ENCODE measurements at places on chromosomes 7 and 10.
A peak's percentile ranks its signal among the peaks of the same experiment; 100 is the strongest.

- no peak for DNase-seq
Observed at GRCh38 chr10:107028236-107028635, 136.3 kb downstream of the SORCS1 start.

DNA sequence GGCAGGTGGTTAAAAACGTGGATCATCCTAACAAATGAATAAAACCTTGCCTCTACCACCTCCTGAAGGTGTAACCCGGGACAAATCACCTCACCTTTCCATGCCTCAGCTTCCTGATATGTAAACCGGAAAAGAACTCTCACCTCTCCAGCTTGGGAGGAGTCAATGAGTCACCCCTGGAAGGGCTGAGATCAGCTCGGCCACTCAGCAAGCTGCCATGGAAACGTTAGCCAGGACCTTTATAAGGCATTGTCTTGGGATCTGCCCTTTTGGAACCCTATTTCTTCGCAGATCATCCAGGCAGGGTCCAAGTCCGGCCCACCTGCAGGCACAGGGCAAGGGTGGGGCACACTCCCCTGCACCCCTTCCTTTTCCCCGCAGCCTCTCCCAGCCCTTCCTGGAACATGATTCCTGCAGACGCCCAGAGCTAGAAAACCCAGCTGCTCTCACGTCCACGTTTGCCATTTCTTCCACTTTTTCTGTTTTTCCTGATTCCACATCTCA is 81.6 kb upstream of the PFKP start:
- DNase-seq: no peak

DNA sequence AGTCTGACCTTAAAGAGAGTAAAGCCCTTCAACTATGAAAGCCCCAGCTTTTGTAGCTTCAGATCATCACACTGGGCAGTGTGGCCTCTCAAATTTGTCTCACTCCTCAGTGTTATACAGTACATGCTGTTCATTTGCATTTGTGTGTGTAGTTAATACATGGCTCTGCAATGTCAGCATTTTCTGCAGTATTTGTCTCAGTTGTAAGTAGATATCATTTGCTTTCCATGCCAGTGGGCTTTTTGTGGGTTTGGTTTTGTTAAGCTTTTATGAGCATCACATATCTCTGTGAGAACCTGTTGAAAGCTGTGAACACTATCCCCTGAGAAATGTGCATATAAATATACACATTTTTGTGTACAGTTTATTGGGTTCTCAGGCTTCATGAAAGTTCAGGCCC is 57.0 kb downstream of the ZNF277 start:
- DNase-seq: no peak

DNA sequence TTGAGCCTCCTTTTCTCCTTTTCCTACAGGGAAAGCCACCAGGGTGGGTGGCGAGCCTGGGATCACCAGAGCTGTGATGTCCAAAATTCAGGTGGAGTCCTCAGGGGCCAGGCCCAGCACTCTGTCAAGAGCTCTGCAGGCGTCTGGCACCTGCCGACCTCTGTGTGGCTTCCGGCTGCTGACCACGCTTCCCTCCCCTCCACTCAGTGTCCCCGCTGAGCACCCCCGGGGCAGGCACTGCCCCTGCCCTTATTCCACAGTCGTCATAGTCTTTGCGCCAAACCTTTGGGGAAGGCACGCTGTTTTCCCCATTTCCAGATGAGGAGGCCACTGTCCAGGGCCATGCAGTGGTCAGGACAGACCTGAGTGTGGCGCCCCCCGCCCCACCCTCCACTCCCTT is 7.5 kb downstream of the MTG1 start:
- no peak for DNase-seq

GRCh38 chr7:4307316-4308204 is 374.5 kb upstream of the FOXK1 start:
- DNase-seq: peak; percentile 45

DNA sequence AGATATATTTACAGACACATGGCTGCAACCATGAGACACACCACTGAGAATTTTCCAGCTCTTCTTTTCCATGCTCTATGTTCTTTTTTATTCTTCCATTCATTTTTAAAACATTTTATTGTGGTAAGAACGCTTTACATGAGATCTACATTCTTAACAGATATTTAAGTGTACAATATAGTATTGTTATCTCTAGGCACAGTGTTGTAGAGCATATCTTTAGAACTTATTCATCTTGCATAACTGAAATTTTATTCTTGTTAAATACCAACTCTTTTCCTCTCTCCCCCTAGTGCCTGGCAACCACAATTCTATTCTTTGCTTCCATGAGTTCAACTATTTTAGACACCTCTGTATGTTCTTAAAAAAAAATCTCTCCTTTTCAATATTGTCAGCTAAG is 67.1 kb upstream of the HABP2 start:
- DNase-seq: no peak

DNA sequence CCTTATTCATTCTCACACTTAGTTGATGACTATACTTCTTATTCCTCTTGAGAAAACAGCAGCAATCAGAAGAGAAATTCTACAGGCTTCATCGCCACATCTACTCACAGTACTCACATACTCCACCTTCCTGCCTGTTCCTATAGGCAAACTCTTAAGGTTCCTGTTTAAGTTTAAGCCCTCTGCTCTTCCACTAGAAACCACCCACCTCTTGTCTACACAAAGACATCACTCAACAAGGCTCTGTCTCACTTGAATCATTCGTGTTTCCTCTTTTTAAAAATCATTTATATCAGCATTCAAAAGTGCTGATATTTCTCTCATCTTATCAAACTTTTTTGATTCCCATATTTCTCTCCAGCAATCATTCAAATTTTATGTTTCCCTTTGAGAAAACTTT is 85.5 kb upstream of the ADO start:
- DNase-seq: no peak

GRCh38 chr10:62056219-62056618 is 154.7 kb downstream of the ARID5B start:
- no peak for DNase-seq

- no peak for DNase-seq
Observed at GRCh38 chr10:100043344-100043743, 33.6 kb upstream of the DNMBP start.

DNA sequence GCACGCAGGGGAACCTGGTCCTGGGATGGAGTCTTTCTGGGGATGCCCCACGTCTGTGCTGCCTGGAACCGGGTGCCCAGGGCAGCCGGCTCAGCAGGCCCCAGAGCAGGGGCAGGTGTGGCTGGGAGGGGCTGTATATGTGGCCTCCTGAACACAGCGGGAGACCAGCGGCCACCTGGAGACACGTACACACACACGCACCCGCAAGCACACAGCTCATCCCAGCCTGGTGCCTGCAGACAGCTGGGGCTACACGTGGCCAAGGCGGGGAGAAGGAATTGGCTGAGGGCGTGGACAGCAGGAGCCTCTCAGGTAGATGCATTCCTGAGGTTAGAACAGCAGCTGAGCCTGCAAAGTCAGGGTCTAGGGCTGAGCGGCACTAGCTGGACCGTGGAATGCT is 14.0 kb downstream of the ADAM8 start:
- no peak for DNase-seq

GRCh38 chr7:126979722-126980121 is 273.0 kb downstream of the GRM8 start:
- no peak for DNase-seq

DNA sequence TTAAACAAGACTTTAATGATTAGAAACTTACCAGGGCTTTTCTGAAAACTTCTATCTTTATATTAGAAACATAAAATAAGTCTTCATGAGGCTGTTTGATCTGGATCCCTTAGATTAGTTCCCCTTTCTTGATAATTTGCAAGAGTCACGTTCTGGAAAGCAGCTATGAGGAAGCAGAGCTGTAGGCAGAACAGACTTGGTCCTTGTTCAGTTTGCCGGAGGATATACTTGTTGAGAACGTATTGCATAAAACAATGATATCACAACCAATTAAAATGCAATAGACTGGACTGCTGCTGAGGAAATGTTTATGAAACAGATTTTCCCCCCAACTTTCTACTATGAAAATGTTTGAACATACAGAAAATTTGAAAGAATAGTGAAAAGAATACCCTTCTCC is 2.8 kb downstream of the SAMD9L start:
- no peak for DNase-seq

DNA sequence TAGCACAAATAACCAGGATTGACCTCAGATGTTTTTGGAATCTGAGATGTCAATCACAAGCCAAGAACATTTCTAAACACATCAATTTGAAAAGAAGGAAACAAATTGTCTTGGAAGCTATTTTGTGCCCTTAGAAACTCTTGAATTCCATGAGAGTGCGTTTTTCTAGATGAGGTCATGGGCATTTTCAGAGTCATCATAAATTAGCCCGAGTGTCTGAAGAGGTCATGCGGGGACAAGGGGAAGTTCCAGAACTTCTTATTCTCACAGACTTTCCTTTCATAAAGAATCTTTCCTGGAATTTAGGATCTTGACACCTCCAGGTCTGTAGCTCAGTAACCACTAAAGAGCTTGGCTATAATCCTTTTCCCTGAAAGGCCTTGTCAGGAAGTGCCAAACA is 28.2 kb downstream of the IL2RA start:
- no peak for DNase-seq

- no peak for DNase-seq
Observed at GRCh38 chr7:82375129-82375528, 68.4 kb downstream of the CACNA2D1 start.

DNA sequence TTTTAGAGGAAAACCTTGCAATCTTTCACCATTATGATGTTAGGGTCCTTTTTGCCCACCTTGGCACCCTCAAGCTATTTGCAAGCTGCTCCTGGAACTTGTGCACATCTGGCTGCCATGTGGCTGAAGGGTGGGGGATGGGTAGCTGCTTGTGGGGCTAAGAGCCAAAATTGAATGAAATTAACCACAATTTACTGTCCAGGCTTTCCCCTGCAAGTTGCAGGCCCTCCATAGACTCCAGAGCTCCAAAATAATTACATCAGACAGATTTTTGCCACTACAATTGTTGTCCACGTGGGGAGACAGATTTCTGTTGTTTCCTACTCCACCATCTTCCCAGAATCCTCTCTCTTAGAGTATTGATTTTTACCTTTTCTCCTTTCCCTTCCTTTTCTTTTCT is 19.1 kb downstream of the PI4K2A start:
- no peak for DNase-seq

DNA sequence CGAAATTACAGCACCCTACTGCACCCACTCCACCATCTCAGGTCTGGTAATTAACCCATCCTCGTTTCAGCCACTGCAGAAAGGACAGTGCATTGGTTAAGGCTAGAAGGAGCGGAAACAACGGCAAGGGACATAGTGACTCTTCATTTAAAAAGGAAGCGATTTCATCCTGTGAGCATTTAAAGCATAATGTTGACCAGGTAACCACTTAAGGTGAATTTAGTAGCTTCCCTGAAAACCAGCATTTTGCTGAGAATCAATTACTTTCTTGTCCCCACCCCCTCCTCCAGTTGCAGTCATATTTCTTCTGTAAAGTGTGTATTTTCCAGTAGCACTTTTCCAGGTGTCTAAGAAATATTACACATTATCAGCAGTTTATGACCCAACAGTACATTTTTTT is 821 bp upstream of the JAZF1 start:
- DNase-seq: no peak
